ENCODE measurements at places on chromosomes 11 and 22.

DNA sequence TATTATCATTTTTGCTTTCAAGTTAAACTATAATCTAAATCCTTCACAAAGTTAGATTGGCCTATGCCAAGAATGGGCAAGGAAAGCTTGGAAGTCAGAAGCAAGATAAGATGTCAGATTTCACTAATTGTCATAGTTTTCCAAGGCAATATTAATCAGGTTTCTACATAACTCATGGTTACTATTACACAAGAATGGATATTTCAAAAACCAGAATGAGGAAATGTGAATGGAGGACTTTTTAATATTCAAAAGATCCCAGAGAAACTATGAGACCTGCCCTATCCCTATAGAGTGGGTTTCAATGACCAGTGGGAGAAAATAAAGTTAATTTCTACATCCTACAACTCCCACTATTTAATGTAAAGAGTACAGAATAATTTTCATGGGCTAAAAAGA, 203.2 kb downstream of the CASP12 start:
- DNase-seq = no peak

DNA sequence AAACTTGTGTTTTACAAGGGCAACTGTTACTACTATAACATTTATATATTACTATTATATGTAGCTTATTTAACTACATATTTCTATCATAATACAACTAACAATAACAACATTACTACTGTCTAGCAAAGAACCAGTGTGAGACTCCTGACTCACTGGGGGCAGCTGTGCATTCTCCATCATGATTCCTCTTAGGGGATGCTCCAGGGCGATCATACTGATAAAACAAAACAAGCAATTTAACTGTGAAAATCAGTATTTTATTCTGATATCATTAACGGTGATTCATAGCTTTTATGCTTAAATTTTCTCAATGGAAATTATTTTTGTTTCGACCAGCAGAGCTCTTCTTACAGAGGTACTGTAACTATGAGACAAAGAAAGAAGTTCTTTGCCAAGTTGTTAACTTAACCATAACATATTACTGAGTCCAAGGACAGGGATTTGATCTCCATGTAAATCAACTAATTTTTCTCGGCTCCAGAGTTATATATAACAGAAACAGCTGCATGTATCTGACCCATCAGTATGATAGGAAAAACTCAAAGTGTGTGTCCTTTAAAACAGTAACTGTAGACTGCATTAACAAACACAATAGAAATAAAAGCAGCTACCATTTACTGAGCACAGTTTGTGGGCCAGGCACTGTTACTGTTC, 24.8 kb upstream of the FNBP4 start:
- DNase-seq = no peak

- no peak for DNase-seq
Measured at GRCh38 chr11:100706179-100706578, 19.1 kb downstream of the ARHGAP42 start.

DNA sequence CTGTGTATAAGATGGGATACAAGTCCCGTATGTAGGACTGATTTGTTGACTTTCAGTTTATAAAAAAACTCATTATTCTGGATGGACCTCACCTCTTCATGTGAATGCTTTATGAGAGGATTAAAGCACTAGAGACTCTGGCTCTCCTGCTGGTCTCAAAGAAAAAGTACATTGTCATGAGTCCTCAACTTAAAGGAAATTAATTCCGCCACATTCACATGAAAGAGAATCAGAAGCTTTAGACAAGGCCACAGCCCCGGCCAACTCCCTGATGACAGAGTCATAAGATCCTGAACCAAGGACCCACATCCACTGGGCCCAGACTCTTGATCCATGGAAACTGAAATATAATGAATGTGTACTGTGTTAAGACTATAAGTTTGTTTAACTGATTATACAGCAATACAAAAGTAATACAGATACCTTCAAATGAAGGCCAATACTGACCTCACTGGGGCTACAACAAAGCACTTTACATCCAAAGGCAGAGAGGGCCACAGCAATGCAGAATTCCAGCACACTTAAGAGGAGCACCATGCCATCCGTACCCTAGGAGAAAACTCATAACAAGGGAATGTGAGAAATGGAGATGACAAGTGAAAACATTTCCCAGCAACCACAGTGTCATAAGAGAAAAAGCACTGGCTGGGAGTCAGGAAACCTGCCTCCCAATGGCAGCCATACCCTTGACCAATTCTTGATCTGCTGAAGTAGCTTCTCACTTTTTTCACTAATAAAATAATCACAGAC, 25.4 kb upstream of the MS4A6A start:
- no peak for DNase-seq

GRCh38 chr11:95790933-95791708, 823 bp downstream of the CEP57 start:
- DNase-seq = peak; percentile 83

GRCh38 chr11:114099392-114100178, 40.1 kb downstream of the ZBTB16 start:
- no peak for DNase-seq

GRCh38 chr22:25395468-25395867, 169.0 kb upstream of the GRK3 start:
- DNase-seq = no peak

DNA sequence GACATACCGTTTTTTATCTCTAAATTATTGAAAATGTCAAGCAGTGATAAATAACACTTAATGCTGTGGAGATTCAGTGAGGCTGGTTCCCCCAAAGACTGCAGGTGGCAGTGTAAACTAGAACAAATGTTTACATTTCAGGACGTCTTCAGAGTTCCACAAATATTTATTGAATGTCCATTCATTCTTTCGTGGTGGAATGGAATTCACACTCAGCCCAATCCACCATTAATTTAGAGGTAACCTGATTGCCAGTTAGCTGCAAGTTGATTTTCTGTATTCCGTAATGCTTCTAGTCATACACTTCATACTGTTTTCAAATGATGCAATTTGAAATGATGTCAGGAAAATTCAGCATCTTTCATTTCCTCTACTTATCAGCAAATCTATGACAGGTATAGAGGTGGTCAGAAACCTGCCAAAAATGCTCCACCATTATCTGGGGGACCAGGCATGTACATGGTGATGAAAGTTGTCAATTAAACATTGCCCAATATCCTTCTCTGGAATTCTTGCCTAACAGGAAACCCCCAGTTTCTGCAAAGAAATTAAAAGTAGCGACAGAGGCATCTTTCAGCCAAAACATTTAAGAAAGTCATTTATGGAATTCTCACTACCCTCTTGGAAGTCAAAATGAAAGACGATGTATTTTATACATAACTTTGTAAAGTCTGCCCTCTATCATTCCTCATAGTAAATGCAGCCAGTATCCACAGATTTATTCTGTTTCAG, 94.3 kb upstream of the BMAL1 start:
- no peak for DNase-seq

- DNase-seq = no peak
Measured at GRCh38 chr11:73321604-73322381, 13.7 kb downstream of the ARHGEF17 start.

GRCh38 chr11:120749395-120749794, 237.8 kb downstream of the GRIK4 start:
- DNase-seq = no peak

DNA sequence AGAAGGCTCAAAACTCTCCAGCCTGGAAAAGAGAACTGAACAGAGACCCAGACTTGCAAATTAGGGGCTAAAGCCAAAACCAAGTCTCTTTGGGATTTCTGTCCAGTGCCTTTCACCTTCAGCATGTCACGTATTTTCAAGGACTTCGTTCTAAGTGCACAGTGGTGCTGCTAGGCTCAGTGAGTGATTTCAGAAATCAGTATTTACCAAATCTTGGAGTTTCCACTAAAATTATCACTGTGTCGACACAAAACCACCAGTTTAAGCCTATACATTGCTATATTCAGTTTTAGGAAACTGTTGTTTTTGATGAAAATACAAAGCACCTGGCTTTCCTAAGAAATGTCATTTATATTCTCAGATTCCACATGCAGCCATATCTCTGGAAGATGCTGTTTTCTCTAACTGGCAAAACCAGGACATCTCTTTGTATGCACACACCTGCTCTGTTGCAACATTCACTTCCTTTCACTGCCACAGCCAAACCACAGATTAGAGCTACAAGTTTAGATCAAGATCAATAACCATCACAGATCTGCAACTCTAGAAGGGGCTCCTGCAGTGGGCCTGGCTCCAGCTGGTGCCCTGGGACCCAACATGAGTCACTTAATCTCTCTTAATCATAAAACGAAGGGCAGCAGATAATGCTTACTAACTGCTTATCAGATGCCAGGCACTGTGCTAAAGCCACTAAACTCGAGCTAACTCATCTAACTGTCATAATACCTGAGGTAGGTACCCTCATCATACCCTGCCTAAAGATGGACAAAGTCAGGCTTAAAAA, 22.3 kb downstream of the SMCO4 start:
- DNase-seq = no peak

Measured in activated effector memory CD4-positive, alpha-beta T cell treated with anti-CD3 and anti-CD28 coated beads, Interleukin-2, amount 50 U/mL, for 16 hours (primary cell).